Activated CD8-positive, alpha-beta memory T cell treated with anti-CD3 and anti-CD28 coated beads for 1 hour (primary cell): ENCODE measurements at places on chromosomes 13 and 19.

- DNase-seq = no peak
Measured at GRCh38 chr13:77448689-77449088, 86.8 kb upstream of the SCEL start.

DNA sequence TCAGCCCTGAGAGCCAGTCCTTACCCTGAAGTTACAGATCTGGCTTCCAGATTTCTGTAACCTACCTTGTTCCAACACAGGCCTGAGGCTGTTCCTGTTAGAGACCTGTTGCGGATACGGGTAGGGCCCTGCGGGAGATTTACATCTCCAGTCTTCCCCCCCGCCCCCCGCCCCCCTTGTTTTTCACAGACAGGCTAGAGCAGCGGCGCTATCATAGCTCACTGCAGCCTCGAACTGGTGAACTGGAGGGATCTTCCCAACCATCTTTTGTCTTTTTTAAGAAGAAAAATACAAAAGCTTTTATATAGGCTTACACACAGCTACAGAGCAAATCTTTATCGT is 10.6 kb upstream of the CEACAM21 start:
- no peak for DNase-seq

- no peak for DNase-seq
Measured at GRCh38 chr19:6271721-6272410, 7.9 kb downstream of the MLLT1 start.

GRCh38 chr13:43990829-43991228 is 111.1 kb downstream of the LACC1 start:
- DNase-seq = no peak

GRCh38 chr19:46537136-46538097 is 41.8 kb upstream of the PNMA8B start:
- peak; percentile 49 for DNase-seq

DNA sequence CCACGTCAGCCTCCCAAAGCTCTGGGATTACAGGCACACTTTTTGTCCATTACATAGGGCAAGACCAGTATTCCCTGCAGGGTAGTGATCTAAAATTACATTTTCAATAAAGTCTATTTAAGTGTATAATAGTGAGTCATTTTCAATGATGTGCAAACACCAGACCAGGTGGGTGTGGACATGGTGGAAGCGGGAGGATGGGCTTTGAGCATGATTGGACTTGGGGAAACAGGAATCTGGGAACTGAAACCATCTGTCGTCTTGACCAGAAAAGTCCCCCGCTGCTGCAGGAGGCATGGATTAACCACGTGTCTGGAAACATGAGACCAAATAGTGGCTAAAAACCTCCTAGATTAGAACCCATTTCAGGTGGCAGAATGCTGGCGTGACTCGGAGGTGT is 4.9 kb downstream of the FXYD3 start:
- no peak for DNase-seq

GRCh38 chr13:93867481-93867880 is 612.0 kb downstream of the DCT start:
- no peak for DNase-seq

DNA sequence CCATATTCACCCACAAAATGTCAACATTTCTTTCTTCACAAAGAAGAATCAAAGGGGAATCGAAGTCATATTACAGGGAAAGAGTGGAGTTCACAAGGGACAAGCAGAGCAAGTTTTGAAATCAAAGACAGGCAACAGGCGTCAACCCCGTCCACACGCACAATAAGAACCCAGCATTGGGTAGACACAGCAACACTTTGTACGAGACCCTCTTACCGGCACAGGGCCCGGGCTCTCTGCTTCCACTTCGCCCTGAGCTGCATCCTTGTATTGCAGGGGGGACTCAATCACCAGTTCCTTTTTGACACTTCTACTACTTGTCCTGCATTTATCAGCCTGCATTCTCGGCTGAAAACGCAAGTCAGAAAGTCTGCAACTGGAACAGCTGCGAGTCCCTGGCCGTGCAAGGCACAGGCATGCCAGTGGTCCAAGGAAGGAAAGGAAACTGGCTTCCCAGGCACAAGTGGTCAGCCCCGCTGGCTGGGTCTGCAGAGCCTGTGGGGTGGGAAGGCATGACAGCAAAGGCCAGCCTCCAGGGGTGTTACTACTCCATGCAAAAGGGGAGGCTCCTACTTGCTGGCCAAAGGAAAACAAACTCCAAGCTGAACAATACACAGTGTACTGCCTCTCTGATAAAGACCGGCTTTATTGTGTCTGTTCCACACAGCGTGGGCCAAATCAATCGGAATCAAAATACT is at the start of gene DOCK9:
DOCK9 (minus strand) TSS at position 497 of the 698 bp plus-strand sequence; CDS start at position 342, 155 bp downstream.
- DNase-seq = no peak

DNA sequence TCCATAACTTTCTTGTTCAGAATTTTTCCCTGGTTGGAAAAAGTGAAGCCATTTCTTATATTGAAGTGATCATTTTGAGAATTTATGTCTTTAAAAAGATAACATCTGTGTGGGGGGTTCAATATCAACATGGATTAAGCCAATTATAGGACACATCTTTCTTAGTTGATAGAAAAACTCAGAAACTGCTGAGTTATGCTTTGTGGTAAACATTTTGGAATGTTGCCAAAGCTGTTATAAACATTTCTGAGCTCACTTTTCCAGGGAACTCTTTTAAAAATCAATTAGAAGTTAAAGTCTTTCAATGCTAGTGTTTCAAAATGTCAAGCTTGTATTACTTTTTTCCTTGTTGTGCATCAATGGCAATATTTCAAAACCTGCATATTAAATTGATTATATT is 248.8 kb downstream of the DACH1 start:
- DNase-seq = no peak

GRCh38 chr13:73952648-73953047 is 181.6 kb downstream of the KLF12 start:
- no peak for DNase-seq

- DNase-seq = no peak
Measured at GRCh38 chr13:50670847-50671496, 172.5 kb downstream of the DLEU7 start.

DNA sequence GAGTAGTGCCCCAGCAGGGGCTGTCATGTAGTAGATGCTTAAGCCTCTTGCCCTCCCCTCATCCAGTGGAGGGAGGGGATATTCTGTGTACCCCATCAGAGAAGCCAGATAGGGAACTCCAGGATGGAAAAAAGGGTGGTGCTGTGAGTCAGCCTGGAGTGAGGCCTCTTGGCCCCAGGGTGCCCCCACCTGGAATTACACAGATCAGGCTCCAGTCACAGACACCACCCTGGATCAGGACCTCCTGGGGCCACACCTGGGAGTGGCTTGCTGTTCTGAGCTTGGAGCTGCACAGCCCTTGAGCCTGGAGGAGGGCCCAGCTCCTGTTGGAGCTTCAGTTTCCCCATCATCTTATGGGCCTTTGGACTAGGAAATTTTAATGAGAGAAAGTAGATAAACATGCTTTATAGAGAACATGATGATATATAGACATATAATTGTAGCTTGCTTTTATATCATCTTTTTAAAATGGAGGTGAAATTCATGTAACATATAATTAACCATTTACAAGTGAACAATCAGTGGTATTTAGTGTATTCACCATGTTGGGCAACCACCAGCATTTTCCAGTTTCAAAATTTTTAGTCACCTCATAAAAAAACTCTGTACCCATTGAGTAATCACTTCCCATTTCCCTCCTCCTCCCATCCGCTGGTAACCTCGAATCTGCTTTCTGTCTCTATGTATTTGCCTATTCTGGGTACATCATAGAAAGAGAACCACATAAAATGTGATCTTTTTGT is 24.6 kb downstream of the CYP4F22 start:
- no peak for DNase-seq

- no peak for DNase-seq
Measured at GRCh38 chr19:2477141-2477710, 1.3 kb downstream of the GADD45B start.

DNA sequence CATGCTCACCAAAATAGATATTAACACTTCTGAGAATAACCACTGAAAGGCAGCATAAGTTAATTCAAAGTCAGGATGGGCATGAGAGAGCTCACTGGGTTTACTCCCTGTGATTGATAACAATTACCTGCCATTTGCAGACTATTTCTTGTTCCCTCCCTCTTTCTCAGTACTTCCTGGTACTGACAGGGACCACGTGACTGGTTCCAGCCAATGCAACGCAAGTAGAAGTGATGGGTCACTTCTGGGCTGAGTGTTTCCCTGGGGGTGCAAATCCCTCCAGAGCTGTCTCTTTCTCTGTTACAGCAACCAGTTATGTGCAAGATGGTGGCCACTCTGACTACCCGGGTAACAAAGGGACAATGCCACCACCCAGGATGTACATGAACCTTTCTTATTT is 118.8 kb downstream of the EFNB2 start:
- DNase-seq = no peak

GRCh38 chr19:17332677-17333581 is 1.7 kb downstream of the ANO8 start:
- DNase-seq = no peak

DNA sequence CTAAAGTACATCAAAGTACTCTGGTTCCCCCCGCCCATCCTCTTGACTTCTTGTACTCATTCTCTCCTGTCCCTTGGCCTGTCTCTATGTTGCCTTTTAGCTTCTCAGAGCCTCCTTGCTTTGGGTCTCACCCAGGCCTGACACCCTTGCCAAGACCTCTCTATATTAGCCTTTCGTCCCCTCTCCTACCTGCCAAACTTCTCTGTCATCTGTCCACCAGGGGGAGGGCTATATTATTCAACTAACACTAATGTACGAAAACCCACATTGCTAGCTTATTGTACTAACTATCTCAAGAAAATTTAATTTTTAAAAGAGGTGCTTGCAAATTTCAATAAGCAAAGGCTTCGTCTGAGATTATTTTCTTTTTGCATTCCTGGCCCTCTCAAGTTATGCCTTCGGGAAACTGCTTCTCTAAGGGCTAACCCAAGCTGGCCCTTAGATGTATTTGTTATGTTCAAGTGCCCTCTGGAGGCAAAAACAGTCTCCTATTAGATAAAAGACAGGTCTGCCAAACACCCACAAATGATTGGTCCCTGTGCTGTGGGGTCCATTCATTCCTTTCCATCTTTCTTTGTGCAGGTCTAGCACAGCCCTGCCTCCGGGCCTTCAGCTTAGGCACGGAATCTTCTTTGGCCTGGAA is 6.3 kb upstream of the MRPS31 start:
- no peak for DNase-seq

DNA sequence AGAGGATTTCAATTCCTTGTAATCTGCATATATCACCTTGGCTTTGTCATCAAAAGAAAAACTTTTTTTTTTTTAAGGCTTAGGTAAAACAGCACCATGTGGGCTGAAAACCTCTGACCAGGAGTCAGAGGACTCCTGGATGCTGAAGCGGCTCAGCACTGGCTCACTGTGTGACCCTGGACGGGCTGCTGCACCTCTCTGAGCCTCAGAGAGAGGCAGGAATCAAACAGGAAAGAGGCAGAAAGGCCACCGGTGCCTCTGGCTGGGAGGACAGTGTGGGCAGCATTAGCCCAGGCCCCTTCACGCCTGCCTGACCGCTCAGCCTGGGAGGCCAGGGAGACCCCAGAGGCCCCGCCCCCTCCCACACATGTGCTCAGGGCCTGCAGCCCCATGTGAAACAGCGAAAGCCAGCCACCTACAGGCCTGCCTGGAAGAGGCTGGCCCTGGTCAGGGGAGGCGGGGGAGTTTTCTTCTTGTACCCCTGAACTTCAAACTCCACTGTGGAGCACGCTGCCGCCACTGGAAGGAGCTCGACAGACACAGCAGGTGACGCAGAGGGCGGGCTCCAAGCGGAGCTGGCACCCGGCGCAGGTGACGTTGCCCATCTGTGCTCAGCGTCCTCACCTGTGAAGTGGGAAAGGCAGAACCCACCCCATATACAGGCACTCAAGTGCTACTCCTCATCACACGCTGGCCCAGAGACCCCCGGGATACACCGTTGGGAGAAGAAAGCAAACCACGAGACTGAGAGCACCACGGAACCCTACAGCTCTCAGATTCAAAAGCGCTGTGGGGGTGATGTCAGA is 39.7 kb downstream of the MLLT1 start:
- no peak for DNase-seq

GRCh38 chr19:34226036-34226435 is 28.3 kb upstream of the GARRE1 start:
- no peak for DNase-seq

DNA sequence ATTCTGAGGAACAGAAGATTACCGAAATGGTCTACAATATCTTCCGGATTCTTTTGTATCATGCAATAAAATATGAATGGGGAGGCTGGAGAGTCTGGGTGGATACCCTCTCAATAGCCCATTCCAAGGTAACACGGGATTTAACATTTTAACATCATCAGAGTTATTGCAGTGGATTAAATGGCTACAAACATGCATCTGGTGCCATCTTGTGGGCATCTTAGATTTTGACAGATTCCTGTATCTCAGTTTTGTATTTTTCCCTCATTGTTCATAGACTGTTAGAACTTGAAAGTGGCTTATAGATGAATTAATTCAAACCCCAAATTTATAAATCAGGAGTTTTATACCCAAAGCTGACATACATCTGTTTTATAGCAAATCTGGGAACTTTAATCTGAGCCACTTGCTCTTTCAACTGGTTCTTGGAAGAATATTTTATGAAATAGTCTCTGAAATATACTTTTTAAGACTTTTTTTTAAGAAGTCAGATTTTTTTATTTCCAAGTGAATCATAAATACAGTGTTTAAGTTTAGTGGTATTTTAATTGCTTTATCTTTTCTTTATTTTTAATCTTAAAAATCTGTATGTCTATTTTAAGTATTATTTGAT is 215.2 kb downstream of the NBEA start:
- DNase-seq = no peak

DNA sequence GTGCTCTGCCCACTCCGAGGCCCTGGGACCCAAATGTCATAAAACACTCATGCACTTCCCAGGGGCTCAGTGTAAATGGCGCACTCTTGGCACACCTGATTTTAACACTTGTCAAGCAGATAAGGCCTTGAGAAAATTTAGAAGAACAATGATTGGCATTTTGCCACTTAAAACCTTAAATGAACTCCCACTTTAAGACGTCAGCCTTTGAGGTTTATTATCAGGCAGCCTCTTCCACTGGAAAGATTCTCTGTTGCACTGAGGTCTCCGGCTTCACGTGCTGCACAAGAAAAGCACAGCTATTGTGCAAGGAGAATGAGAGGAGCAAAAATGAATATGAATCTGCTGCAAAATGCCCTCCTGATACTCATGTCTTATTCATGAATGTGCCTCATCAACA is 38.5 kb upstream of the ATP11A start:
- DNase-seq = no peak
